NCI-H1694 treated with DMSO at 0.1 percent for 48 hours (cell line): ENCODE measurements at places on chromosomes 11 and 22.
A peak's percentile ranks its signal among the peaks of the same experiment; 100 is the strongest.

DNA sequence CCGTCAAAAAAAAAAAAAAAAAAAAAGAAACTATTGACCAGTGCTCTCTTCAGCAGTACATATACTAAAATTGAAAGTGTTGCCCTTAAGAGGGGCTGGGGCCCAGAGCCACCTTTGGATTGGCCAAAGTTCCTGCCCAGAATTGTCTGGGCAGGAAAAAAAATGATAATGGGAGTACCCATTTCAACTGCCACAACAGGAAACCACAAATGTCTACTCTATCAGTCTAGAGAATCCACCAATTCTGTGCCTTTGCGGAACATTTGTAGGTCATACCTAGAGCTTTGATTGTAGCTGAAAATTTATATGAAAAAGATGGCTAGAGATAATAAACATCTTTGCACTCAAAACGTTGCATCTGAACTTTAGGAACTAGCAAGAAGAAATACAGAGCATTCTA, 69.4 kb downstream of the FAM76B start:
- no peak for DNase-seq

- DNase-seq: no peak
These were observed 62.8 kb downstream of the BCR start for GRCh38 chr22:23243006-23243573.

DNA sequence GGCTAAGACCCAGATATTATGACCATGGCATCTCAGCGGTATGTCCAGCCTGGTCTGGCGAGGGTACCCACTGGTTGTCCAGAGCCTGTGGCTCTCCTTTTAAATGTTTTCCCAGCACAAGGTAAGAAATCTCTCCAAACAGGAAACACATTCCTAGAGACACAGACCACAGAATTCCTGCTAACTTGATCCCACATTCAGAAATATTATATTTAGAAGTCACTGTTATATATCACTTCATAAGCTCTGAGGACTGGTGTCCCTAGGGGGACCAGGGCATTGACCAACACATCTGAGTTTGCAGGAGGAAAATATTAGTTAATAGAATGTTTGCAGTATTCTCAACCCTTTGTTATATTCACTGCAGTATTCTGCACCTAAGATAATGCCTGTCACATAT, 23.1 kb downstream of the TMPRSS13 start:
- no peak for DNase-seq

DNA sequence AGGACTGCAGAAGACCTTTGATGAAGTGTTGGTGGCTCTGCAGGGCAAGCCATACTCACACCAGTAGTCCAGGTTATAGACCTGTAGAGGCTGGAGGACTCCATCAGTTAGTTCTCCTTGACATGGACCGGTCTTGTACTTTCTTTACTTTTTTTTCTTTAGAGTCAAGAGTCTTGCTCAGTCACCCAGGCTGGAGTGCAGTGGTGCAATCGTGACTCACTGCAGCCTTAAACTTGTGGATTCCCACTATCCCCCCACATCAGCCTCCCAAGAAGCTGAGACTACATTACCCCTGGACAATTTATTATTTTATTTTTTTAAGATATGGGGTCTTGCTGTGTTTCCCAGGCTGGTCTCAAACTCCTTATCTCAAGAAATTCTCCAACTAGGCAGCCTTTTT, 49.6 kb upstream of the E2F8 start:
- DNase-seq: no peak

GRCh38 chr11:133078591-133079404, 453.5 kb downstream of the OPCML start:
- DNase-seq: peak; percentile 27

GRCh38 chr22:46352276-46352675, 16.8 kb downstream of the TRMU start:
- DNase-seq: no peak

- no peak for DNase-seq
These were observed 629.0 kb downstream of the TBC1D22A start for GRCh38 chr22:47391169-47392053.

DNA sequence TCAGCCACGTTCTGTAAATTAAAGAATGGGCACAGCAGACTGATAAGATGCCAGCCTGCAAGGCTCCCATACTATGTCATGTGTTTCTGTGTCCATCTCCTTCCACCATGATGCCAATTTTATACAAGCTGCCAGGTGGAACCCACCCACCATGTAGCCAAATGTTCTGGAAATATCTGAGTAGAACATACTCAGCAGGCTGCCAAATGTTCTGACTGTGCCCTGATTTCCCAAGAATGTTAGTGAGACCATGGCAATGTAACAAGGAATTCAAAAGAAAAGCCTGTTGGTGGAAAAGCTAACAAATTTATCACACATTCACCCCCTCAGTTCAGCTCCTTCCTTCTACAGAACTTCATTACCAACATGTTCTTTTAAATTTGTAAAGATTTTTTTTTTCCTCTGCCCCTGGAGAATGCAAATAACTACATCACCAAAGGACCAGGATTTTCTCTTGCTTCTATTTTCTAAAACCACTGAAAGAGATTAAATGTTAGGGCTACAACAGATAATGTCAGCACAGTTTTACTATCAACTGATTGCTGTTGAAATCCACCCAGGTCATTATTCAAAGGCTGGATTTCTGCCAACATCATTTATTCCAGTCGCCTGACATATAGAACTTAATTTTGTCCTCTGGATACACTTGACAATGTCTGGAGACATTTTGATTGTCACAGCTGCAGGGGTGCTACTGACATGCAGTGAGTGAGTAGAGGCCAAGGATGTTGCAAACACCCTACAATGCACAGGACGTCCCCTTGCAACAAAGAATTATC, 3.1 kb downstream of the DMC1 start:
- no peak for DNase-seq

DNA sequence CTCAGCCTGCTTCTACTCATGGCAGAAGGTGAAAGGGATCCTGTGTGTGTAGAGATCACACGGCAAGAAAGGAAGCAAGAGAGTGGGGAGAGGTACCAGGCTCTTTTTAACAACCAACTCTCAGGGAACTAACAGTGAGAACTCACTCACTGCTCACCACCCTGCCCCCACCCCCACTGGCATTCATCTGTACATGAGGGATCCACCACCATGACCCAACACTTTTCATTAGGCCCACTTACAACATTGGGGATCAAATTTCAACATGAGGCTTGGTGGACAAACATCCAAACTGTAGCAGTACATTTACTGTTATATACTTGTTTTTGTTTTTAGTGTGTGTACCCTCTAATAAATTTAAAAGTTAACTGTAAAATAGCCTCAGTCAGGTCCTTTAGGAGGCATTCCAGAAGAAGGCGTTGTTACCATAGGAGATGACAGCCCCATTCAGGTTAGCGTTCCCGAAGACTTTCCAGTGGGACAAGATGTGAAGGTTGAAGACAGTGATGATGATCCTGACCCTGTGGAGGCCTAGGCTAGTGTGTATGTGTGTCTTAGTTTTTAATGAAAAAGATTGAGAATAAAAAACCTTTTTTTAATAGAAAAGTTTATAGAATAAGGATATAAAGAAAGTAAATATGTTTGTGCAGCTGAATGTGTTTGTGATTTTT, 11.3 kb downstream of the CUL5 start:
- DNase-seq: no peak
